A172 (cell line): ENCODE measurements at places on chromosomes 1 and 21.

- DNase-seq = no peak
These were observed 62.3 kb downstream of the DHRS3 start for GRCh38 chr1:12555411-12556367.

DNA sequence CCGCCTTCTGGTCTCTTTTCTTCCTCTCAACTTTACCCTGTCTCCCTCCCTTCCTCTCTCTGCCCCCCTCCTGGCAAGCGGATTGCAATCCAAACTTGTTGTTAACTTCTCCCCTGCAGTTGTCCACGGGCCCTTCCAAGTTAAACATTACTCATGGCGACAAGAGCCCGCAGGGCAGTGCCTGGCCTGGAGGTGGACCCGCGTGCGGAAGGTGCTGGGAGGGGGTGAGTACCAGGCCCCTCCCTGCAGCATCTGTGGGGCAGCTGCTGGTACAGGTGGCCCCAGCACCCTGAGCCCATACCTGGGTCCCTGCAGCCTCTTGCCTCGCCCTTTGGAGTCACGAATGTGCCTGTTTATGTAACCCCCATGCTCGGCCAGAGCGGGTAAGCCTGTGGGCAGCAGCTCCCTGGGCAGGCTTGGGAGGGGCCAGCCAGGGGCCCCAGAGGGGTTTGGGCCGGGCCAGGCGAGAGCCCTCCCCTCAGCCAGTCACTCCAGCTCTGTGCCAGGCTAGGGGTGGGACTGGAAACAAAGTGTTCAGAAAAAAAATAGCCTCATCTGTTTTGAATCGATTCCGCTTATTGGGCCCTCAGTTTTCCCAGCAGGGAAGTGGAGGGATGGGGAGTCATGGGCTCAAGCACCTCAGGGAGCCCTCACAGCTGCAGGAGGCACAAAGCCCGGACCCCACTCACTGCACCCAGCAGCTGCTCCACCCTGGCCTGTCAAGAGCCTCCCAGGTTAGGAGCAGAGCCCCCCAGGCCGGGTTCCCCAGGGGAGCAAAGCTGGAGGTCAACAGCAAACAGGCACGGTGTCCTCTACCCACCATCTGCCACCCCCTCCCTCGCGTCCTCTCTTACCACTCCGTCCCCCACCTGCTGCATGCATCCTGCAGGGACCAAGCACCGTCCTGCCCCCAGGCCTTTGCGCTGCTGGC lies 14.0 kb upstream of the FAAP20 start:
- DNase-seq = peak; percentile 65

- no peak for DNase-seq
These were observed 122.0 kb downstream of the SEC16B start for GRCh38 chr1:177847843-177848242.

GRCh38 chr21:34810786-34811185 lies 142.0 kb downstream of the CLIC6 start:
- DNase-seq = no peak

DNA sequence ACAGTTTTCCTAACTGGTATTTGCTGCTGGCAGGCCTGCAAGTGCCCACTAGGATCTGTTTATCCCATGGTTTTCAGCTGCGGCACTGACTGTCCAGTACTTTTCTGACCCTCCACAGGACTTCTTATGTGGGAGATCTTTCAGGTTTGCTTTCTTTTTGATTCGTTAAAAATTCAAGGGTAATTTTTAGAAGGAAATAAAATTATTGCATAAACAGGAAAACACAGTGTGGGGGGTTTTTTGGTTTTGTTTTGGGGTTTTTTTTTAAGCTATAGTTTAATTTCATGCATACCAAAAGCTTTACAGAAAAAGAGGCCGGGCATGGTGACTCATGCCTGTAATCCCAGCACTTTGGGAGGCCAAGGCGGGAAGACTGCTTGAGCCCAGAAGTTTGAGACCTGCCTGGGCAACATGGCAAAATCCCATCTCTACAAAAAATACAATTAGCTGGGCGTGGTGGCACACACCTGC lies 3.6 kb downstream of the NIBAN1 start:
- peak; percentile 35 for DNase-seq

DNA sequence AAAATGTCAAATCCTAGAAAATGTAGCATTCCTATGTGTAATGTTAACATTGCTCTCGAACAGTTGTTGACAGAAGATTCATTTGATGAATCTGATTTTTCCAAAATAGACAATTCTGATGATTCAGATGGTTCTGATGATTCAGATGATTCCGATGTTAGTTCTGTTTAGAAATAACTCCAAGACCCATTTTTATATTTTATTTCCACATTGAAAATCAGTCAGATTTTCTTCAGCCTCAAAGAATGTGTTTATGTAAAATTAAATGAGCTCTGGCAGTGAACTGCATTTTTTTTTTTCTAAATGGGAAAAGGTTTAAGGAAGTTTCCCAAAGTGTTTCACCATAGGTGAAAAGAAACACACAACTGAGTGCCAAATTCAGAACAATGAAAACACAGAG lies 136.5 kb downstream of the TSEN15 start:
- no peak for DNase-seq

DNA sequence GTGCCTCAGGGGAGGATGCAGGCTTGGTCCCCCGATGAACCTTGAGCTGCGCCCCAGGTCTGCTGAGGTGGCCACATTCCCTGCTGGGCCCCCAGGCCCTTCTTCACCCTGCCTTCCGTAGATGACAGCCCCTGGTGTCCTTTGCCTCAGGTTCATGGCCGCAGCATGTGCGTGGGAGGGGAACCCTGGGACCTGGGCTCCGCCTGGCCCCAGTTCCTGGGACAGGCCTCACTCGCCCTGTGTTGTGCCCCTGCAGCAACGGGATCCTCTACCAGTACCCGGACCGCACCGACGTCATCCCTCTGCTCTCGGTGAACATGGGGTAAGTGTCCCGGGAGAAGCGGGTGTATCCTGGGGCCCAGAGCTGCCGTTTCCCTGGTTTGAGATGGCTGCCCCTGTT lies 5.1 kb upstream of the SLC25A34 start:
- DNase-seq = no peak

DNA sequence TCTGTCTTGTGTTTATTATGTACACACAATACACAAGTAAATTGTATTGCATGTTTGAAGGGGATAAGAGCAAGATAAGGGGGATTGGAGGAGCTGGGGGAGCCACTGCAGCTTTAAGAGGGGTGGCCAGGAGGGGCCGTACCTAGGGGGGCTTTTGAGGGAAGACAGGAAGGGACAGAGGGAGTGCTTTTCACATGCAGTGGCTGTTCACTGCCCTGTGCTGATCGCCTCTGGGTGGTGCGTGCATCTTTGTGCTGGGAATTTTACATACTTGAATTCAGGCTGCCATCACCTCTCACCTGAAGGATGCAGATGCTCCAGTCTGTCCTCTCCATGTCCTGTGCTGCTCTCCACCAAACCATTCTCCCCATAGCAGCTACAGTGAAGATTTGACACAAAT lies 179.5 kb downstream of the PTPRU start:
- DNase-seq = no peak

GRCh38 chr1:93585059-93585966 lies 96.3 kb downstream of the BCAR3 start:
- DNase-seq = no peak

GRCh38 chr1:88634538-88634937 lies 49.5 kb upstream of the PKN2 start:
- no peak for DNase-seq

GRCh38 chr1:115423776-115424175 lies 85.7 kb upstream of the NGF start:
- no peak for DNase-seq

- no peak for DNase-seq
These were observed 67.4 kb upstream of the DMRTA2 start for GRCh38 chr1:50490640-50491039.

- peak; percentile 80 for DNase-seq
These were observed 68.9 kb downstream of the UCK2 start for GRCh38 chr1:165896277-165896676.

DNA sequence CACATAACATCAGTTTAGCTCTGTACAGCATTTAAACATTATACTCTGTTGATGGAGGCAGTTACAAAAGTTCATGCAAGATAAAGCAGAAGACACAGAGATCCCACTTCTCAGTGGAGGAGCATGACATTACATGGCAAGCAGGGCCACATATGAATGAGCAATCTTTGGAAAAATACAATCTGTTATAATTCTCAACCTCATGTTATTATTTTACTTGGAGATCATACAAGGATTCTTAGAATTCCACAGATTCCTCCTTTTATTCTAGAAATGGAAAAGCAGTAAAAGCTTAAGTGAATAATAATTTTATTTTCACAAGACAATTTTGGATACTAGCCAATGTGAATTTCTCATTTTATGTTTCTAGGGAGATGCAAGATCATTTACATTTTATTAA lies 66.6 kb downstream of the IFI44 start:
- DNase-seq = peak; percentile 16

DNA sequence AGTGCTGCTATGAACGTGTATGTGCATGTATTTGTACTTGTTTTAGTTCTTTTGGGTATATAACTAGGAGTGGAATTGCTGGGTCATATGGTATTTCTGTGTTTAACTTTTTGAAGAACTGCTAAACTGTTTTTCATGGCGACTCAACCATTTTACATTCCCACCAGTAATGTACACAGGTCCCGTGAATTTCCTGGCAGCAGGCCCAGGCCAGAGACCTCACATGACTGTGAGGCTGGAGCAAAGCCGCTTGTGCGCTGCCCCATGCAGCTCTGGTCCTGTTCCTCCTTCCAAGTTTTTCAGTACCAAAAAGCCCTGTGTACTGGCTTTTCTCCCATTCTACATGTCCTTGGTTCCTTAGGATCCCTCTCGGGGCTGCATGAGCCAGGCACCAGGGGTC lies 29.6 kb downstream of the ACOT11 start:
- DNase-seq = peak; percentile 8

DNA sequence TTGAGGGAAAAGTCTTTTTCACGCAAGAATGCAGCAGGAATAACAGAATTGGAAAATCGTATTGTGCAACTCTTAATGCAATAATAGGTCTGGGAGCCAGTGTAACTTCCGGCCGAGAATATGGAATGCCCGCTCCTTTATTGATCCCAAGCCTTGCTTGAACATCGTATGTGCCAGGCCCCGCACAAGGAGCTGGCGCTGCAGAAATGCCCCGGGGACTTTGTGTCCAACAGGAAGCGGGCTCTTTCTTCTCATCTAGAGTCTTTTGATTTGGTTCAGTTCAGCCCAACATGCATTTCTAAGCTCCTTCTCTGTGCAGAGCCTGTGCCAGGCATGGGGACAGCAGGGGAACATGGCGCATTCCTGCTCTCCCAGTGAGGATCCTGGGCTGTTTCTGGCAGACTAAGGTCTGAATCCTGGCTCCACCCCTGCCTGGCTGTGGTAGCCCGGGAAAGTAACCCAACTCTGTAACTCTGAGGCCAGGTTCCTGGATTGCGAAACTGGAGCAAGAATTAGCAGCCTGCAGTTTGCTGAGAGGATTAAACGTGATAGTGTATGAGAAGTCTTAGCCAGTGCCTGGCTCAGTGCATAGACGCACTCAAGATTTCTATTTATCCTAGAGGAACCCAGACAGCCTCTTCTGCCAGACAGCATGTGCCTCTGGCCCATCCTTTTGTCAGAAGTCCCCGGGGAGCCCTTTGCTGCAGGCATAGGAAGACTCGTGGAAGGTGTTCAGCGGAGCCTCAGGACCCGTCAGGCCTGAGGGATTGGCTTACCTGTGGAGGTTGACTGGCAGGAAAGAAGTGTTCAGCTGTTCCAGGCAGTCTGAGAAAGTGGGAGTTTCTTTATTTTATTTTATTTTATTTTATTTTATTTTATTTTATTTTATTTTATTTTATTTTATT lies 987 bp upstream of the CDCP2 start:
- peak; percentile 38 for DNase-seq

DNA sequence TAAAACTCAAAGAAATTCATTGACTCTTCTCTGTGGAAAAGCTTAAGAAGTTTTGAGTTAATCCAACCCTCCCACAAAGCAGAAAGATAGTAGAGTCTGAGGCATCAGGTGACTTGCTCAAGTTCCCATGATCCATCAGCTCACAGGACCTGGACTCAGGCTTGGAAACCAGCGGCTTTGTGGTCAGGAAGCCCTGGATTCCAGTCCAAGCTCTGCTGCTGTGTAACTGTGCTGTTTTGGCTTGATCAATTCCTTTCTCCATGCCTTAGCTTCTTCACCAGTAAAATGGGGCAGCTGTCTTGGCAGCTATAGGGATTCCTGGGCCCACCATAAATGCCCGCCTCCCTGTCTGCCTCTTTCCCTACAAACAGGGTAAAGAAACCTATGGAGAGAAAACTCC lies 180.2 kb downstream of the HIVEP3 start:
- DNase-seq = no peak

GRCh38 chr1:179599623-179600249 lies 8.1 kb downstream of the TDRD5 start:
- DNase-seq = peak; percentile 47

DNA sequence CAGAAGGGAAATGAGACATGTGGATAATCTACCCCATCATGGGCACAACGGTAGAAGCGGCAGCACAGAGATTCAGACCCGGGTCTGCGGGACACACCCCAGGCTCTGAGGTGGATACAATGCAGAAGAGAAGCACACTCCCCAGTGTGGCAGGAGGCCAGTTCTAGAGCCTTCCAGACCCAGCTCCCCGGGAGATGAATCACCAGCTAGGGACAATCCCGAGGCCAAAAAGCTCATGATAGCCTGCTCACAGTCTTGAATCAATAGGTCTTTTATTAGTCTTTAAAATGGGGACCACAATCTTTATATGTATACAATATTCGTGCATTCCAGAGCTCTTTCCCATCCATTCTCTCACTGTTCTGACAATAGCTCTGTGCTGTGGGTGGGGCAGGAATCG lies 57.3 kb upstream of the DIRAS3 start:
- DNase-seq = peak; percentile 26

DNA sequence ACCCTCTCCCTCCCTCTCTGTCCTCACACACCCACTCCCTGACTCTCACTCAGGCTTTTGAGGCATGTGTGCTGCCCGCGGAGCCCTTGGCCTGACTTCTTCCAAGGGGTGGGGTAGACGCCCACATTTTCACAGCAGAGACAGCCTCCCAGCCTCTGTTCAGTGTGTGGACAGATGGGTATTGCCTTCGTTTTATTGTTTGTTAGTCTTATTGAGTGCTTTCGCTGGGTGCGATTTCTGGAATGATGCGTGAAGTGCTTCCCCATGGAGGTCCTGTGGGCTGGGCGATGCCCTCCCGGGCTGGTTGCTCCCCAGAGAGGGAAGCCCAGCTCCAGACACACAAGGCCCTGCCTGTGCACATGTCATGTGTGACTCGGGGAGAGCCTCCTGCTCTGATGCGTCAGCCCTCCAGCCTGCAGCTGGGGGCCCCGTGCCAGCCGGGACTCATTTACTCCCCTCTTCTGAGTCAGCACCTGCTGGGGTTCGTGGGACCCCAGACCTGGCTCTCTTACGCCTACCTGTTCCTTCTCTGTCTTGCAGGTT lies 14.7 kb downstream of the PDXK start:
- DNase-seq = peak; percentile 88

GRCh38 chr1:194512957-194513356 lies 1326.5 kb upstream of the B3GALT2 start:
- DNase-seq = peak; percentile 16

GRCh38 chr1:233885196-233885920 lies 19.1 kb upstream of the SLC35F3 start:
- peak; percentile 69 for DNase-seq

- no peak for DNase-seq
These were observed 75.9 kb upstream of the BMP8A start for GRCh38 chr1:39415553-39415952.

- DNase-seq = no peak
These were observed 51.6 kb downstream of the TRMT1L start for GRCh38 chr1:185105121-185105520.
